ENCODE measurements at places on chromosomes 2 and 18.

GRCh38 chr2:220335591-220335915 lies 708.1 kb downstream of the SLC4A3 start:
- no peak for DNase-seq

GRCh38 chr2:40106061-40106460 lies 327.0 kb upstream of the THUMPD2 start:
- DNase-seq: no peak

- peak; percentile 9 for DNase-seq
These were observed 32.3 kb downstream of the MAP3K2 start for GRCh38 chr2:127355407-127356008.

DNA sequence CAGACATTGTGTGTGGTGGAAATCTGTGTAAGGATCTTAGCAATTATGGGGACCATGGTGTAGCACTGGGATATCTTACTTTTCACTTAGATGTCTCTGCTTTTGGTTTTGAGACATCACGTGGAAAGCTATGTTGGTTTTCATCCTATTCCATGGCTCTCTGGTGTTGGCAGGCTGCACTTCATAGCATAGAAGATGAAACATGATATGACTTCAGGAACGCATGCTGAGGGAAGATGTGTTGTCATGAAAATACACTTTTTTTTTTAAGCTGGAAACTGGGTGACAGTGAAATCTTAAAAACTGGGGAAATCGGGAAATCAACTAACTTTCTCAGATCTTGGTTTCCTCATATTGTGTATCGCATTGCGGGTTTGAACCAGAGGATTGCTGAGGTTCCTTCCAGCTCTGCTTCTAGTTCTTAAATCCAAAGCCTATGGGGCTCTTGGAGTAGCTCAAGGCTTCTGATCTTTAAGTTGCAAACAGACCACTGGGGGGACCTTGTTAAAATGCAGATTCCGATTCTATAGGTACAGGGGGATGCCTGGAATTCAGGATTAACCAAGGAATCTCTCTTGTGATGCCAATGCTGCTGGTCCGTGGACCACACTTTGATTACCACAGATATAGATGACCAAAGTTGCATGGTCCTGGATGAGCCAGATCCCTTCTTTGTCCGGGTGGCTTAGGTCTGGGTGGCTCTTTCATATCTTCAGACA lies 160.7 kb downstream of the SH3RF3 start:
- no peak for DNase-seq

DNA sequence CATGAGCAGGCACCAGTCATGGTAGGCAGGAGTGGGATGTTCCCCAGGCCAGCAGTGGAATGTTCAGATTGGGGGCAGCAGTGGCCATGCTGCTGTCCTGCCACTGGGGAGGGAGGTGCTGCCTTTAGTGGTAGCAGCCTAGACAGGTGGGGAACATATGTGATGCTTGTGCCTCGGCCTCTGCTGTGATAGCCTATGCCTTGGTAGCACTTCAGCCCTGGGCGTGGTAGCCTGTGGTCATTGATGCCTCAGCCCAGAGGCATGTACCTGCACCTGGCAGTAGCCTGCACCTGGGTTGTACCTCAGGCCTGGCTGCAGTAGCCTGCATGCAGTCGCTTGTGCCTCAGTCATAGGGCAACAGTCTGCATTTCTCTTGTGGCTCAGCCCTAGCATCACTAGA lies 7.1 kb downstream of the RFTN2 start:
- DNase-seq: no peak

Measured in stimulated activated naive CD4-positive, alpha-beta T cell treated with Interleukin-2 at 50 U/mL for 16 hours (primary cell).